ENCODE measurements at places on chromosomes 13 and 19.
A peak's percentile ranks its signal among the peaks of the same experiment; 100 is the strongest.

- DNase-seq, result no peak
Observed at GRCh38 chr13:56975647-56976046, 165.1 kb upstream of the PRR20A start.

DNA sequence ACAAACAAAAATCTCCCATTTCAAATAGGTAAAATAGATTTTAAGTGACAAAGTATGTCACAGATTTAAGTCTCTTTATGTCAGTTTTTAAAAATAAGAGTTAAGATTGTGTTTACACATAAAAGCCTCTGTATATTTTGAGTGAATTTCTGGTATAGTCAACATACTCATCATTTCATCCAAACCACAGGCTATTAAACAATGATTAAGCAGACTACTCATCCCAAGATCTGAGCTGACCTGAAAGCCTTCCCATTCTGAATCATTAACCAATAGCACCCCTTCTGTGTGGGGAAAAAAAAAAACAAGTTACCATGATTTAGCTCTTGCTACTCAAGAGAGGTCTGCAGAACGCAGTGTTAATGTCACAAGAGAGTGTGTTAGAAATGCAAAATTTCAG lies 284.4 kb upstream of the NBEA start:
- DNase-seq, result no peak

- no peak for DNase-seq
Observed at GRCh38 chr13:37735293-37735692, 134.3 kb downstream of the TRPC4 start.

DNA sequence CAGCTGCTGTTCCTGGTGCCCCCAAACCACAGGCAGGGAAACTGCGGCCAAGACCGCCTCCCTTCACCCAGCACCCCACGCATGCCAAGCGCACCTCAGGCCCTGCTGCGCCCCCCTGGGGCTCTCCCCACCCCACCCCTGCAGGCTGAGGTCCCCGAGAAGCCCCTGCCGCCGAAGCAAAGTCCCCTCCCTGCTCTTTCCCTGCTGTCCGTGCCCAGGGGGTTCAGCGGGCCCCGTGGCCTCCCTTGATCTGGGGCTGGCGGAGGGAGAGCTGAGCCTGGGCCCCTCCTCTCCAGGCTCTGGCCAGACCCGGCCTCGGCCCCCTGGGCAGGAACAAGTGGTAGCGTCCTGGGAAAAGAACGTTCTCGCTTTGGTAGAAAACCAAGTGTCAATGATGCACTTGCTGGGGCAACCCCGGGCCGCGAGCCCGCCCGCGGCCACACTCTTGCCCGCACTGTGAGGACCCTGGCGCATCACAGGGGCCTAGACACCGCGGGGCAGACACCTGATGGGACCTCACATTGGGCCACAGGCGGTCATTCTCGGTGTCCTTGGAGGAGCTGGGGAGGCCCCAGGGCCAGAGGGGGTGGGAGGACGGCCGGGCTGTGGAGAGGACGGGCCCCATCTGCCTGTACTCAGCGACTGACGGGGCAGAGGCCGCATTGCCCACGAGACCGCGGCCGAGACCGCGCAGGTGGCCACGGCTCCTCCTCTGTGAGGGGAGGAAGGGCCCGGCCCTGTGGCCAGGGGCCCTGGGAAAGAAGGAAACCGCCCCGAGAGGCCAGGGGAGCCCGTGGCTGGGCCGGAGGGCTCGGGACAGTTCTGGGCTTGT lies 29.0 kb downstream of the GPX4 start:
- no peak for DNase-seq

DNA sequence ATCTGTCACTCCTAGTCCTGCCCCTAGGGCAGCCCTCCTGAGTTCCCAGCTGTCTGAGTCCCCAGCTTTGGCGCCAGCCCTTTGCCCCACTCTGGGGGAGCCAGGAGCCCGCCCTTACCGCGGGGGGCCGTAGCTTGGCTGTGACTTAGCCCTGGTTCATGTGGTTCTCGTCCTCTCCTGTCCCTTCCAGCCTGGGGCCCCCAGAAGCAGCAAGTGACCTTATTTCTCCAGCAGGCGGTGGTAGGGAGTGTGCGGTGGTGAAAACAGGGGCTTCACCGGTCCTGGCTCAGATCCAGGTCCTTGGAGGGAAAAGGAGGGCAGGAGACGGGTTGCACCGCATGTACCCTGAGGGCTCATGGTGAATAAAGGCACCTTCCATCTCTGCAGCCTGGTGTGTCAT lies 7.9 kb downstream of the GIPC3 start:
- no peak for DNase-seq

GRCh38 chr13:71624653-71625600 lies 242.1 kb downstream of the DACH1 start:
- DNase-seq, result no peak

- DNase-seq, result no peak
Observed at GRCh38 chr19:51565583-51565982, 5.5 kb upstream of the ZNF175 start.

GRCh38 chr19:16585808-16586476 lies 13.7 kb upstream of the SLC35E1 start:
- no peak for DNase-seq

- no peak for DNase-seq
Observed at GRCh38 chr13:51291341-51291740, 48.1 kb upstream of the SERPINE3 start.

- no peak for DNase-seq
Observed at GRCh38 chr19:57786906-57787305, 17.4 kb downstream of the ZNF586 start.

DNA sequence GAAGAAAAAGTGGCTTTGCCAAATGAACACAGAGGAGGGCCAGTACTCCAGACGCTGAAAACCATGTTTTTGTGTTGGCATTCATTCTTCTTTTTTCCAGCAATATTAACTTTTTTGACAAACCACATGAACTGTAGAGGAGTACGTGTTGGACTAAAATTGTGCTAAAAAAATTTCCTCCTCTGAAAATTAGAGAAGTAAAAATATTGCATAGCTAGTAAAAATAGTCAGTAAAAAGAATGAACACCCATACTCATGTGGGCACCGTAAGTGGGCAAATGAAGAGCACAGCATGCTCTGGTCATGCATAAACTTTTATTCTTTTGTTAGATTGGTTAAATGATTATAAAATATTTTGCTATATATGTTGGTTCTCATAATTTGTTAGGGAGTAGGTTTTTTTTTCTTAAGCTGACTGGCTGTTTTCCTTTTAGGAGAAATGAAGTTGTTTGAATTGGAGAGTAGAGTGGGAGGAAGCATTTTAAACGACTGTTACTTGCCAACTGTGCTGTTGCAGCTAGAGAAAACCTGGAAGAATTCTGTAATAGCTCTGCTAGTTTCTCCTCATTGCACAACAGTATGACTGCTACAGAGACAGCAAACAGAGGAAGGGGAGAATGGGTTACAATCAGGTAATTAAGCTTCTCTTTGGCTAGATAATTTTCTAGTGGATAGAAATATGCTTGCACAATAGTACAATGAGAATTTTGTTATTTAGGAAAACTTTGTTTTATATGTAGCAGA lies 222.4 kb downstream of the KCTD12 start:
- no peak for DNase-seq

- DNase-seq, result peak; percentile 13
Observed at GRCh38 chr19:57103573-57104277, 16.1 kb upstream of the USP29 start.

GRCh38 chr19:53424968-53425597 lies 6.7 kb upstream of the ZNF761 start:
- peak; percentile 42 for DNase-seq

DNA sequence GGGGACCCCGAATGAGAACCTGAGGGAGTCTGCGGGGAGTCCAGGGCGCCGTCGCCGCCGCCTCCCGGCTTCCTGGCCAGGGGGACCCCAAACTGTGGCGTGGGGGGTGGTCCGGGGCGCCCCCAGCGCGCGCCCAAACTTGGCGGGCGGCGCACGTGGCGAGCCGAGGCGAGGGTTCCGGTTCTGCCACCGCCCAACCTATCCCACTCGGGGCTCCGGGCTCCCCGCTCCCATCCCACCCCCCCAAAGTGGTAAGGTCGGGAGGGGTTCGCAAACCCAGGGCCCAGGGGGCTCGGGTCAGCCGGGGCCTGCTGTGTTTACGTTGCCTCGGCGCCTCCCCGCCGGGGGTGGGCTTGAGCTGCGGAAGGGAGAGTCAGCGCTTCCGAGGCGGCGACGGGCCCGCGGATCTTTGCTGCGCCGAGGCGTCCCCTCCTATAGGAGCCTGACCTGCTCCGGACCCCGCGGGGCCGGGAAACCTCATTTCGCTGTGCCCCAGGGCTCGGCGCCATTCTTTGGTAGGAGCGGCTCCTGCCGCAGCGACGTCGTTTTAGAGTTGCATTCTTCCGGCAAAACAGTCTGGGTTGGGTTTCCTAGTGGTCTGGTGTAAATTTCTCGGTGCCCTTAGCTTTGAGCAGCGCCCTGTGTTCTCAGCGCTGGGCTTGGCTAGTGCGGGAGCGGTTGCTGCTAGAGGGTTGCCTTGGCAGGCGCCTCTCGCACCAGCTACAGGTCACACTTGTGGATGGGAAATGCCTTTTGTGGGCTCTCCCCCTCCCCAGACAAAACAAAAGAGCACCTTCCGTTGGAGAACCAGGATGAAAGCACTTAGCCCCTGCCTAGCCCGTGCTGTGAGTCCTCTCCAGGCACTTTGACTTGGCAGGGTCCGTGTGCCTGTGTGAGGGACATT lies 1.2 kb downstream of the DAZAP1 start:
- no peak for DNase-seq

DNA sequence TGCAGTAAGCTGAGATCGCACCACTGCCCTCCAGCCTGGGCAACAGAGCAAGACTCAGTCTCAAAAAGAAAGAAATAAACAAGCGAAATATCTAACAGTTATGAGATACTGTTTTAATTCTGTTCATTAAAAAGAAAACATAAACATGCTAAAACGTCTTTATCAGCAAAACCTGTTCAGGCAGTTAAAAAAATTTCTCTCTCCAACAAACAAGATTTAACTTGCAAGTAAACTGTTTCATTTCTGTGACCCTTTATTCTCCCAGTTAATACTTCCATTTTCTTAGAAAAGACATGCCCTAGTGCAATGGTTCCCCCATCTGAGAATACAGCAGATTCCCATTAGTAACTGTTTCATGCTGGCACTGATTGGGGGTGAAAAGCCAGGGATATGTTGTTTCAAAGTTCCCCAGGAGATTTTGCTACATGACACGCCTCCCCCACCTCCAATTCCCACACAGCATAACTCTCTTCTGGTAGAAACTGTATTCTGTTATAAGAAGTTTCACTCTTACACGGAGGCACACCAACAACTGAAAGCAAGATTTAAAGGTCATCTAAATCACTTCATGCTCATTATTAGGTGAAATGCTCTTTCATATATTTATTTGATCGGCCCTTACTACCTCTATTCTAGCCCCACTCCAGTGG lies 24.4 kb downstream of the ELF1 start:
- no peak for DNase-seq

DNA sequence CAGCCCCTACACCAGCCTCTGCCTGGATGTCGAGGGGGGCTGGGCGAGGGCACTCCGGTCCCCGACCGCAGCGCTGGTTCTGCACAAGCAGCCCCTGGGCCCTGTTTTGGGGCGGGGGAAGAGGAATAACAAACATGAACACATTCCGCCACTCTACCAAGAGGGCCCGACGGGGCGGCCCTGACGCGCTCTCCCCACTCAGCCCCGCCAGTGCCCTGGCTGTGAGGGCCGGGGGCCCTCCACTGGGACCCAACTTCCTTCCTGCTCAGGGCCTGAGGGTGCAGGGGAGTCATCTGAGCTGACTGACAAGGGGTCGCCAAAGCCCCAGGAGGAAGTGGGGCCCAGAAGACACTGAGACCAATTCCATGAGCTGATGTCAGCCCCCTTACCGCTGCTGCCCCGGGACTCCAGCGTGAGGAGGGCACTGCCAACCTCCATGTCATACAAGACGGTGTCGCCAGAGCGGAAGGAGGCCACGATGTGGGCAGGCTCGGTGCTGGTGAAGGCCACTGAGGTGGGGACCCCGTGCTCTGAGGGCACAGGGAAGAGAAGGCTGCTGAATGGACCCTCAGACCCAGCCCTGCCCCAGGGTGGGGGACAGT lies 5.6 kb upstream of the PRKD2 start:
- DNase-seq, result no peak

DNA sequence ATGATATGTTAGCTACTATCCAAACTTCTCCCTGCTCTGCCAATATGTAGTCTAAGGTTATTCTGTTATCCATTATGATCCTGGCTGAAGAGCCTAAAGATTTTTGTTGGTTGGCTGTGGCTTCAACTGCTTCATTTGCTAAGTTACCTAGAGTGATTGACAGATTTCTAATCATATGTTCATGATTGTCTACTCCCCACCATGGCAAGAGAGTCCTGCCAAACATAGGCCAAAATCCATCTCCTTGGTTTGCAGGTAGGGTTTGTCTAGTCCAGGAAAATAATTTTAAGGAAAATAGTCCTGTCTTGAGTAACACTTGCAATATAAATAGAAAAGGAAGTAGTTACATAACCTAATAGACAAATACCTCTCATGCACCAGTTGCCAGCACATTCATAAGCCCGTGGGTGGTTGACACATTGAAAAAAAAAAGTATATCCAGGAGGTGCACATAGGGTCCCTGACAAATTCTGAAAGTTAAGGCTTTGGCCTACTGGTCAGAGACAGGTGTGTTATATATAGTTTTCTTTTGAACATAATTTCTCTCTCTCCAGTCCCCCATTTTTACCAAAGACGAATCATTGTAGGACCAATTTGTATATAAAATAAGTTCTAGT lies 5.4 kb upstream of the CBY2 start:
- DNase-seq, result no peak

Measured in substantia nigra (tissue), 51 donors.